ENCODE measurements at places on chromosomes 12 and 14. TPM values are rescaled to one million over a fixed set of nuclear protein-coding genes. Genes with fewer than 3 reads are reported as not detected.

DNA sequence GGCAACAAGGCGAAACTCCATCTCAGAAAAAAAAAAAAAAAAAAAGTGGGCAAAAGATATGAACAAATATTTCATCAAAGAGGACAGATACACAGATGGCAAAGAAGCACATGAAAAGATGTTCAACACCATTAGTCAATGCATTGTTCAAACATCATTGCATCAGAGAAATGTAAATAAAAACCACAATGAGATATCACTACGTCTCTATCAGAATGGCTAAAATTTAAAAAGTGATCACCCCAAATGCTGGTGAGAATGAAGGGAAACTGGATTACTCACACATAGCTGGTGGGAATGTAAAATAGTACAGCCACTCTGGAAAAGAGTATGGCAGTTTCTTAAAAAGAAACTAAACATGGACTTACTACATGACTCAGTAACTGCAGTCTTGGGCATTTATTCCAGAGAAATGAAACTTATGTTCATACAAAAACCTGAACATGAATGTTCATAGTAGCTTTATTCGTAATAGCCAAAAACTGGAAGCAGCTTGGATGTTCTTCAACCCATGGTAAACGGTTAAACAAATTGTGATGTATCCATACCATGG lies 3.6 kb downstream of the L2HGDH start:
- H3K27ac ChIP-seq = no peak overlapping the region
- peaks cover 3% of the 10 kb centered on the region for H3K36me3 ChIP-seq
- no peaks in the 10 kb centered on the region for H3K27me3 ChIP-seq
- DNase-seq = no peak
- peaks cover 3% of the 10 kb centered on the region for H3K4me1 ChIP-seq

GRCh38 chr12:38890102-38890855 lies 15.1 kb downstream of the CPNE8 start:
- DNase-seq = no peak
- H3K27me3 ChIP-seq = no peaks in the 10 kb centered on the region
- H3K27ac ChIP-seq = no peak overlapping the region
- H3K4me3 ChIP-seq = no peak overlapping the region
- H3K4me1 ChIP-seq = no peaks in the 10 kb centered on the region
- H3K36me3 ChIP-seq = no peaks in the 10 kb centered on the region

GRCh38 chr12:106247674-106248311 lies at the start of gene CKAP4:
Gene CKAP4, minus strand, starts transcription at chr12:106248020. Its CDS starts 169 bp downstream, at chr12:106247851.
- H3K4me1 ChIP-seq = peaks cover 4% of the 10 kb centered on the region
- H3K27ac ChIP-seq = peak within 1 kb of the TSS; percentile 74
- H3K27me3 ChIP-seq = no peaks in the 10 kb centered on the region
- no peak for DNase-seq
- no peaks in the 10 kb centered on the region for H3K36me3 ChIP-seq

The LGALS3 gene
- total RNA-seq = 146 TPM

Data from Panc1 (cell line).